ENCODE measurements at places on chromosomes 7 and 10.

DNA sequence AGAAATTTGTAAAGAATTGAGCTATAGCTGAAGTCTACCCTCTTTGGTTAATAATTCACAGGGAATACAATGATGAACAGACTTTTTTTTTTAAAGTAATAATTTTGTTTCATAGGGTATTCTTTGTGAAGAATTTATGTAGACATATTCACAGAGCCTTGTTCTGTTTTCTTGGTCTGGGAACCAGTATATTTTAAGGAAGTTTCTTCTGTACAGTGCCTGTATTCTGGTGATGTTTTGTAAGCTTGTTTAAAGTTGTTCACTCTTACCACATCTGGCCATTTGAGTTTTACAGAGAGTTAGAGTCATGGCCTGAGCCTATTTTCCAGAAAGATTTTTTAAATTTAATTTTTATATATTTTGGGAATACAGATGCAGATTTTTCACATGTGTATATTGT is 70.3 kb downstream of the CCSER2 start:
- no peak for DNase-seq

DNA sequence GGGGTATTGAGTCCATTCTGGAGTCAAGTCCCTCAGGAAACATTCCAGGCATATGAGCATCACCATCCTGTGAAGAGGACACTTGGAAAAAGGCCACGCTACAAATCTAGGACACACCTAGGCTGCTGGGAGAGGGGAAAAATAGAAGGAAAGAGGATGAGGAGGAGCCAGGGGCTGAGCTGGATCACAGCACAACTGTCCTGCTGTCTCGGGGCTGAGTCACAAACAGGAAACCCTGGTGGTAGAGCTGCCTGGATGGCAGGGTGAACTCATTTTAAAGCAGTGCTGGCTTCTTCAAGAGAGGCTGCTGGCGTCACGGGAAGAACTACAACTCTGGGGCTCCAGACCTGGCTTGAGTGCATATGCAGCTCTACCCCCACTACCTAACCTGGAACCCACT is 151.5 kb downstream of the RNF216 start:
- DNase-seq: no peak

- DNase-seq: no peak
Measured at GRCh38 chr10:76550806-76551205, 1086.8 kb downstream of the KCNMA1 start.

DNA sequence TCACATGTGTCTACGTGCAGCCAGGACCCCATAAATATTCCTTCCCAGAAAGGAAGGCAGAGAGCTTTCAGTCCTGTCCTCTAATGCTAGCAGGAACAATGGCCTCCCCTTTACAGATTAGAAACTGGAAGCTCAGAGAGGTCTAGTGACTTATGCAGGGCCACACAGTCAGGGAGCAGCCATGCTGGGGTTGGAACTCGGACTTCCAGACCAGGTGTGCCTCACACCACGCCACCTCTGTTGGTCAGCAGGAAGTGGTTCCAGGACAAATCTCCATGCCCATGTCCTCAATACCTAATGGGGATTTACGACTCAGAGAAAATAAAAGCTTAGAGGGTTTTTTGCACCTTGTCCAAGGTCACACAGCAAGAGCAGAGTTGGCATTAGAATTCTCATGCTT is 378.9 kb downstream of the RPS24 start:
- DNase-seq: no peak

- DNase-seq: no peak
Measured at GRCh38 chr10:1291178-1292090, 235.2 kb downstream of the WDR37 start.

GRCh38 chr7:36545291-36545690 is 155.6 kb downstream of the ANLN start:
- DNase-seq: no peak

GRCh38 chr10:78255796-78256638 is 222.4 kb downstream of the RPS24 start:
- DNase-seq: no peak

Measured in stimulated activated CD4-positive, alpha-beta T cell treated with anti-CD3 and anti-CD28 coated beads, TNF-alpha, amount 100 ng/mL, for 24 hours (primary cell).